Stimulated activated CD4-positive, alpha-beta T cell treated with anti-CD3 and anti-CD28 coated beads, Interleukin-1b, Interleukin-23, amount 100 ng/mL, for 48 hours (primary cell): ENCODE measurements at places on chromosomes 2 and 18.

GRCh38 chr2:206324869-206325268 is 50.4 kb downstream of the ZDBF2 start:
- DNase-seq: no peak

GRCh38 chr2:174881678-174882077 is 117.4 kb upstream of the CHRNA1 start:
- DNase-seq: no peak

GRCh38 chr2:187174582-187174981 is 273.5 kb downstream of the CALCRL start:
- no peak for DNase-seq

GRCh38 chr2:228063558-228063957 is 117.9 kb downstream of the SPHKAP start:
- DNase-seq: no peak
